ENCODE measurements at places on chromosomes 2 and 18.

- no peak for DNase-seq
These were observed 555.8 kb downstream of the SATB2 start for GRCh38 chr2:198901894-198902293.

- no peak for DNase-seq
These were observed 111.4 kb upstream of the SMAD7 start for GRCh38 chr18:49061991-49062831.

- no peak for DNase-seq
These were observed 32.3 kb upstream of the XDH start for GRCh38 chr2:31446848-31447247.

GRCh38 chr2:150256736-150257135 is 230.7 kb downstream of the RND3 start:
- DNase-seq, result no peak

GRCh38 chr18:11008505-11008904 is 140.9 kb downstream of the PIEZO2 start:
- no peak for DNase-seq

DNA sequence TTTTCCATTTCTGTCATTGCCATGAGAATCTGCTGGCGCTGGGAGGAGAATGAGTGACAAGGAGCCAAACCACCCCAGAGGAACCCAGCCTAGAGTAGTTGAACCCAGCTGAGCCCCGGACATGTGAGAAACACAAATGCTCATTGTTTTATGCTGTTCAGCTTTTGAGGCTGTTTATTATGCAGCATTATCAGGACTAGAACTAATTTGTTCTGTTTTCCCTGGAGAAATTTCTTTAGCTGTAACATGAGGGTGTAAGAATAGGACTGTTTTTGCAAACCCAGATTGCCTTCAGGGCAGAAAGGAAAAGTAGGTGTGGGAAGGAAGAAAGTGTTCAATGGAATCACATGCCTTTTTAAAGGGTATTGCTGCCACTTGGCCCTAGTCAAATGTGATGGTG is 28.5 kb upstream of the DOCK10 start:
- DNase-seq, result no peak

DNA sequence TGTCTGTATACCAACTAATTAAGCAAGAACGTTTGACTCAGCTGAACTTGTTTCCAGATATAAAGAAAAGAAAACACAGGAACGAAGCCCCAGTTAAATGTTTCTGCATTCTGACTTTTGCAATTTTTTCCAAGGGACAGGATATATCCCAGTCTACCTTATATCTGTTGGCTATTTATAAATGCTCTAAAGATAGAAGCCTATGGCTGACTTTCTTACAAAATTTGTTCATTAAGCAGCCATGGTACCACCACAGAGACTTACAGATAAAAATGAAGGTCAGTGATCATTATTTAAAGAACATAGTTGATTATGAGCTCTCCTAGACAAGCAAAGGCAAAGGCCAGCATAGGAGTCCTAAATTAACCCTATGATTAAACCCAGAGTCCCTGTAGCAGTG is 462.7 kb upstream of the SPHKAP start:
- no peak for DNase-seq

DNA sequence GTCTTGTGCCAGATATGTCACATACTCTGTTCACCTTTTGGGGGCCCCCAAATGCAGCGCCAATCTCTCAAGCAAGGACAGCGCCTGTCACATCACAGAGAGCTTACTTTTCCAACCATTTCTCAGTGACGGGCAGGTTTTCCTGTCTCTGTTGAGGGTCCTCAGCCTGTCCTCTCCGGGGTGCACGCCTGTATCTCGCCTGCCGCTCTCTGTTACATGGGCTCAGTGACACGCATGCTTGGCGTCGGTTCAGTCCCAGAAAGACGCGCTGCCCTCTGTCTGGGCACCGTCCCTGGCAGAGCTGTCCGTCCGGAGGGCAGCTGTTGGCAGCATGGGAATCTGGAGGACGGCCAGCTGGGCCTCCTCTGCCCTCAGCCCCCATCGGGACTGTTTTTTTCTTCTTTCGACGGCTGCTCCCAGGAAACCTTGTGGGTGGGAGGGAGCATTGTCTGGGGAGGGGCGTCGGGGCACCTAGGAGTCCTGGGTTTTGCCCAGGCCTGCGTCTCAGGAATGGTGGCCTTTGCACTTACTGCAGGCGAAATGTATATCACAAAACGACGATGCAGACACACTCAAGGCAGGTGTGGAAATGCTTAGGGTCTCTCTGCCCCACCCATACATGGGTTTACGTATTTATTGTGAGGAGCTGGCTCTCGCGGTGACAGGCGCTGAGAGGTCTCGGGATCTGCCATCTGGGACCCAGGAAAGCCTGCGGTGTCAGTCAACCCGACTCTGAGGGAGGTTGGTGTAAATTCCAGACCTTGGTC is 30.9 kb downstream of the RTP5 start:
- no peak for DNase-seq

DNA sequence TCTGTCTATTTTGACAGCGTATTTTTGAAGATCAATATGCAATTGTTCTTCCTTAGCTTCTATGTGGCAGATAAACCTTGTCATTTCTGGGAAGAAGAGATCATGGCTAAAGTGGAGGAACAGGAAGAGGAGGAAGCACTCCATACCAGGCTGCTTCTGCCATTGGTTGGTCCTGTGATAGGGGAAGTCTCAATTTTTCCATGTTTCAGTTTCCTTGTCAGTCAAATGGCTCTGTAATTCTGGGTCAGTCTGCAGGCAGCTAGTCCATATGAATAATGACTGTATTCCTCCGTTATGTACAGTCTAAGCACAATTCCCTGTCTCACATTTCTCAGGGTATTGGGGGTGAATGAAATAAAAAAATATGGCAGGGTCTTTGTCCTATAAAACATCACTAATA is 277.6 kb upstream of the CXCR4 start:
- DNase-seq, result no peak

DNA sequence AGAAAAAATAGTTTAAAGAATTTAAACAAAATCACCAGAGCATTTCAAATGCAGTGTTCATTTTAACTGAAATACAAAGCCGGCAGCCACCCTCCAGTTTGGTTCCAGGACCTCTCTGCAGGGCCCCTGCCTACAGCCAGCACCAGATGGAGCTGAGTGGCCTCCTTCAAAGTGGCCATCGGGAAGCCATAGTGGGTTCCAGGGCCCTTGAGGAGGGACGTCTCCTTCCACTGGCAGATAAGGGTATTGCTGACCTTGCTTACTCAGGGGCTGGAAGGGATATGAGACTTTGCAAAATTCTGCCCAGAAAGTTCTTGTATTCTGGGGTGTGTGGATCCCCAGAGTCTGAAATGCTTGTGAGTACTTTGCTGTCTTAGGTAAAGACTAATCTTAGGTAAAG is 205.2 kb upstream of the APCDD1 start:
- no peak for DNase-seq

DNA sequence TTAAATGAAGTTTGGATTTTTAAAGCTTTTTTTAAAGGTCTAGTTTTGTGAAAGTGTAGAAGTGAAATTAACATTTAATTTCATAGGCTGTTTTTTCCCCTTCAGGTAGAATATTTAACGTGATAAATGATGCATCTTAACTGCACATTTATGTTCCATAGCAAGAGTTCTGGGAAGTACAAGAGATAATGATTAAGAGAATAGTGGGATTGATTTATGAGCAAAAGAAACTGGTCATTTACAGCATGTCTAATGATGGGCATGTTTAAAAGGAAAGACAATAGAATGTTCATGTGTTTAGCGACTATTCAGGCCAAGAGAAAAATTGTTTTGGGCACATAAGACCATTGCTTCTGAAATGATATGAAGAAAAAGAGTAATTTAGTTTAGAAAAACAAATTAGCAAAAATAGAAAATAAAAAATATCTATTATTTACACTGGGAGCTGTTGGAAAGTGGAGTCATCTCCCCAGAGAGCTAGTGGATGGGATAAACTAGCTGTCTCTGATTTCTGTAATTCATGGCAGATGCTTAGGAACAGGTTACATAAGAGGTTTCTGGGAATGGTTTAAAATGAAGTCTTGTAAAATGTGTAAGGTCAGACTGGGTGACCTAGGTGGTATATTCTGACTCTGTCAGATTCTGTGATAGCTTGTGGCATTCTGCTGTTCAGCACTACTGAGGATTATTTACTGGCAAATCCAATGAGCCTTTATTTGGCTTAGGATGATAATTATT is 60.7 kb downstream of the WDR7 start:
- no peak for DNase-seq

DNA sequence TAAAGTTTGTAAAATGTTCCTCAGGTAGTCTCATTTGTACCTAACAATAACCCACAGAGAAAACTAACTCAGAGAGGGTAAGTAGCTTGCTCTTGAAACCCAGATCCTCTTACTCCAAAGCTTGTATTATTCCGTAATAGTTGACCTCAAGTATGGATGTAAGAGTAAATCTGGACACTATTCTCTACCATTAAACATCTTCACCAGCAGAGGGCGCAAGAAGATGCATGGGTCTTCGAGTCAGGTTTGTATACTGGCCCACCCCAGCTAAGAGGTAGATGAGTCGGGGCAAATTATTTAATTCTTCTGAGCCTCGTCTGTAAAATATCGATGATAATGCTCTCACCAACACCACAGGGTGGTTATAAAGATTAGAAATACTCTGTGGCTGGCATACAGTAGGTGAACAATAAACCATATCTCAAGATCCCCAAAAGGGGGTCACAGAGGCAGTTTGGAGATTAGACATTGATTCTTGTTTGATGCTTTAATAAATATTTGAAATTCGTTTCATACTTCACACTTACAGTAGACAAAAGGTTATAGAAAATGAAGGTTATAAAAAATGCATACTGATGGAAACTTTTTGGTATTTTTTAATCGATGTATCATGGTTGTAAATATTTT is 3.5 kb upstream of the CABLES1 start:
- peak; percentile 51 for DNase-seq

DNA sequence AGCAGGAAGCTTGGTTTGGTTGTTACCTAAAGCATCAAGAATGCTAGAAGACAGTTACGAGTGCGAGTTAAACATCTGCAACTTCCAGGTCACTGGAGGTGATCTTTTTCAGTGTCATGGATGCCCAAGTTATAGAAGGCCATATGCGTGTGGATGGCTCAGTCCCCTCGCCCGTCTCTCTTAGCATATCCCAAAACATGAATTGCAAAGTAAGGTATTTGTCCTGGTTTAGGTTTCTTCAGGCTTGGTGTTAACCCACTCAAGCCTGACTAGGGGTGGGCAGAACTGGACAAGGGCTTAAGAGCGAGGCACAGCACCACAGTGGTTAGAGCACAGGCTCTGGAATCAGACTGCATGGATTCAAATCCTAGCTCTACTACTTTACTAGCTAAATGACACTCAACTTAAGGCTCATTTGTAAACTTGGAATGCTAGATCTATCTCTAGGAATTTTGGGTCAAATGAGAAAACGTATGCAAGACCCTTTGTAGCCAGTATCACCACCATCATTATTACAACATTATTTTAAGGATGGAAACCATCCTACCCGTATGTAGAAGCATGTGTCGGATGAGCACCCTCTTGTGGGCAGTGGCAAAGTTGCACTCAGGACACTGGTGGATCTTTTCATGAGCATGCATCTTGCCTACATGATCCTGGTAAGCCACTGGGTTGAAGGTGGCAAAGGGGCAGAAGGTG is 11.2 kb downstream of the ZNF142 start:
- peak; percentile 20 for DNase-seq

GRCh38 chr2:100632037-100632436 is 69.2 kb downstream of the PDCL3 start:
- DNase-seq, result no peak

DNA sequence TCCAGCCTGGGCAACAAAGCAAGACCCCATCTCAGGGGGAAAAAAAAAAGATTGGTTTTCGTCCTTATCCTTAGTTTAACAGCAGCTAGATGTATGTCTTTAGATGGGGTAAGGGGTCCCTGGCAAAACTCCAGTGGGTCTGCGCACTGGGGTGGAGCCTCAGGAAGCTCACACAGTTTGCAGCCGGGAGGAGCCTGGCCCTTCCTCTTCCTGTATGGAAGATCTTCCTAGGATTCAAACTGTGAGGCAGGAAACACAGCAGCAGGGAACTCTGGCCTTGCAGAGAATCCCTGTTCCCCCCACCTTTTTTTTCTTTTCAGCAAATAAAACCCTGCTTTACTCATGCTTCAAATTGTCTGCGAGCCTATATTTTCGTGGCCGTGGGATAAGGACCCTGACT is 12.5 kb upstream of the GRP start:
- no peak for DNase-seq

Data from T follicular helper cell (primary cell).